SJSA1 (cell line): ENCODE measurements at places on chromosomes 16 and 17.

GRCh38 chr17:62722625-62723024, 85.5 kb downstream of the MARCHF10 start:
- peaks cover 7% of the 10 kb centered on the region for H3K4me1 ChIP-seq
- H3K4me3 ChIP-seq, result no peak overlapping the region
- H3K27me3 ChIP-seq, result no peaks in the 10 kb centered on the region
- no peaks in the 10 kb centered on the region for H3K36me3 ChIP-seq

DNA sequence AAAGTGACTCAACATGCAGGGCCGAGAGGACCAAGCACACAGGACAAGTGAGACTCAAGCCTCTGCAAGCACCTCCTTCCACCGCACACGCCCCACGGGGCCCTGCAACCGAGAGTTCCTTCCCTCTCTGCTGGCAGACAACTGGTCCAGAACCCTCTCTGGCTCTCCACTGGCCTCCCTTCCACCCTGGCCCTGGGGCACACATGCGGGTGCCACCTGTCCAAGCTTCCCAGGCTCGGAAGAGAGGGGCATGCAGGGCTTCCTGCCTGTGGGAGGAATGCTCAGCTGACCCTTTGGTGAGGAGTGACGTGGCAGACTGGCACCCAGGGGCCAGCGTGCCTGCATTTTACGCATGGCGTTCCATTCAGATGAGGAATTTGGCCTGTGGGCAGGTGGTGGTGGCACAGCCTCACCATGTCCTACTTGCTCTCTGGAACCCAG, 59.8 kb downstream of the PIPOX start:
- peaks cover 3% of the 10 kb centered on the region; the same call in 1 of the 2 replicates for H3K36me3 ChIP-seq
- no peaks in the 10 kb centered on the region for H3K4me1 ChIP-seq
- H3K4me3 ChIP-seq, result no peak overlapping the region
- no peak overlapping the region for H3K27ac ChIP-seq
- DNase-seq, result no peak

GRCh38 chr16:23164736-23165135, 15.5 kb upstream of the USP31 start:
- H3K4me1 ChIP-seq, result no peaks in the 10 kb centered on the region
- peaks cover 7% of the 10 kb centered on the region for H3K27me3 ChIP-seq
- no peaks in the 10 kb centered on the region for H3K36me3 ChIP-seq
- H3K27ac ChIP-seq, result no peak overlapping the region
- no peak for DNase-seq
- H3K4me3 ChIP-seq, result no peak overlapping the region

DNA sequence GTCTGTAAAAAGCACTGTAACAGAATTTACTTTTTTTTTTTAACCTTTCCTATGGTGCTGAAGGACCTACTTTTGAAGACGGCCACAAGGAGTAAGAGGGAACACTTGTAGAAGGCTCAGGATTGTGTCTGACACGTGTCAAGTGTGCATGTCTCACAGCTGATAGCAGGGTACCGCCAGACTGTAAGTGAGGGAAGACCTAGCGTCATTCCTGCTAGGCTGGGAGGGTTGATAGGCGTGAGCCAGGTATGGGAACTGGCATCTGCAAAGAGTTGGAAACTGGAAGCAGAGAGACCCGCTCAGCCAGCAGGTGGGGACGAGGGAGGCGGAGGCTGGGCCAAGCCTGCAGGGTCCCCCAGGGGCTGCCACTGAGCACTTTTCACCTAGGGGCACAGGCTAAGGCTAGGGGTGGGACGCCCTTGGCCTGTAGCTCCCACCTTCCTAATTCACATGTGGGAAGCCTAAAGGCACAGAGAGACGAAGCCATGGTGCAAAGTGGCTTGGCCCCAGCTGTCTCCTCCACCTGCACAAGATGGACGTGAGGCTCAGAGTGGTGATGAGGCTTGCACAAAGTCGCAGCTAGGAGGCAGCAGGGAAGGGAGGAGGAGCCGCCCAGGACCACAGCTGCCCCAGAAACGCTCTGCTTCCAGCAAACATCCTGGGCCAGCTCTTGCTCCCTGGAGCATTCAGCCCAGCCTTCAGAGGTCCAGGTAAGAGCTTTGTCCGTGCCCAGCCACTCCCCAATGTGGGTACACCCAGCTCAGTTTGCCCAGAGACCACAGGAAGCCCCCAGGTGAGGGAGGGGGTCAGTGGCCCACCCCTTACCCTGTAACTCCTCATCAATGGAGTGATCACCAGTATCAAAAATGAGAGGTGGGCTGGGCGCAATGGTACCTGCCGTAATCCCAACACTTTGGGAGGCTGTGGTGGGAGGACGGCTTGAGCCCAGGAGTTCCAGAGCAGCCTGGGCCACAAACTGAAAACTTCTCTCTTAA, 18.9 kb downstream of the VASN start:
- H3K4me1 ChIP-seq, result peaks cover 79% of the 10 kb centered on the region
- no peak overlapping the region for H3K4me3 ChIP-seq
- H3K27me3 ChIP-seq, result no peaks in the 10 kb centered on the region

DNA sequence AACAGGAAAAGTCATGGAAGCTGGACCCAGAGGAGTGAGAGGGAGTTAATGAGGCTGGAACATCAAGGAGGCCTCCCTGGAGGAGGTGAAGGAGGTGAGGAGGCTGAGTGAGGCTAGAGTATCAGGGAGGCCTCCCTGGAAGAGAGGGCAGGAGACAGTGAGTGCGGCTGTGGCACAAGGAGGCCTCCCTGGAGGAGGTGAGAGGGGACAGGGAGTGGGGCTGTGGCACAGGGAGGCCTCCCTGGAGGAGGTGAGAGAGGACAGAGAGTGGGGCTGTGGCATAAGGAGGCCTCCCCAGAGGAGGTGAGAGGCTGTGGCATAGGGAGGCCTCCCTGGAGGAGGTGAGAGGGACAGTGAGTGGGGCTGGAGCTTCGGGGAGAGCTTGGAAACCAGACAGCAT, 5.5 kb downstream of the CAMKK1 start:
- no peak overlapping the region for H3K4me3 ChIP-seq
- peaks cover 45% of the 10 kb centered on the region for H3K36me3 ChIP-seq
- H3K27me3 ChIP-seq, result no peaks in the 10 kb centered on the region
- H3K27ac ChIP-seq, result no peak overlapping the region
- DNase-seq, result no peak

GRCh38 chr17:351449-351738, 1.2 kb downstream of the RPH3AL start:
- H3K27me3 ChIP-seq, result no peaks in the 10 kb centered on the region
- no peaks in the 10 kb centered on the region for H3K36me3 ChIP-seq
- no peaks in the 10 kb centered on the region for H3K4me1 ChIP-seq
- no peak for DNase-seq

GRCh38 chr17:75260641-75261335, 618 bp downstream of the GGA3 start:
- peaks cover 51% of the 10 kb centered on the region for H3K36me3 ChIP-seq
- no peak for DNase-seq
- H3K27ac ChIP-seq, result peak overlapping the region; percentile 98
- peak overlapping the region; percentile 85 for H3K4me3 ChIP-seq
- H3K4me1 ChIP-seq, result peaks cover 17% of the 10 kb centered on the region

- no peaks in the 10 kb centered on the region for H3K27me3 ChIP-seq
- no peaks in the 10 kb centered on the region for H3K4me1 ChIP-seq
- no peak overlapping the region for H3K27ac ChIP-seq
- no peaks in the 10 kb centered on the region for H3K36me3 ChIP-seq
- no peak for DNase-seq
- H3K4me3 ChIP-seq, result no peak overlapping the region
Observed at GRCh38 chr17:71163121-71163812, 957.6 kb upstream of the SOX9 start.

- H3K4me1 ChIP-seq, result no peaks in the 10 kb centered on the region
- no peaks in the 10 kb centered on the region for H3K27me3 ChIP-seq
- H3K4me3 ChIP-seq, result no peak overlapping the region
- H3K36me3 ChIP-seq, result no peaks in the 10 kb centered on the region
- no peak overlapping the region for H3K27ac ChIP-seq
- DNase-seq, result peak; percentile 33
Observed at GRCh38 chr17:64938925-64939474, 19.7 kb upstream of the LRRC37A3 start.

- H3K27me3 ChIP-seq, result no peaks in the 10 kb centered on the region
- no peaks in the 10 kb centered on the region for H3K36me3 ChIP-seq
- H3K4me1 ChIP-seq, result no peaks in the 10 kb centered on the region
- no peak overlapping the region for H3K4me3 ChIP-seq
- H3K27ac ChIP-seq, result no peak overlapping the region
- no peak for DNase-seq
Observed at GRCh38 chr16:17211797-17212196, 259.0 kb downstream of the XYLT1 start.

DNA sequence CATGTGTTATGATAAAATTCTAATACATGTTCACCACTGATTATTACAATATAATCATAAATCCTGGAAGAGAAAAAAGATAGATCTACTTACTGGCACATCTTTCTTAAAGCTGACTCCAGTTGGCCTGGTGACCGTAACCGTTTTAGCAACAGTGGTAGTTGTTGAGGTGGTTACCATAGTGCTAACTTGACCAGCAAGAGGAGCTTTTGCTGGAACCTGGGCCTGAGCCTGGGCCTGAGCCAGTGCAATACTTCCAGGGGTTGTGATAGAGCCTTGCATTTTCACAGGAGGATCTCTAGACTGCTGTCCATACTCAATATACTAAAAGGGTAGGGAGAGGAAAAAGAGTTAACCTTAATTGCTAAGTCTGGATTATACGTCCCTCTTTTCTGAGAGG, 36.2 kb downstream of the SETD6 start:
- H3K27me3 ChIP-seq, result no peaks in the 10 kb centered on the region
- no peak for DNase-seq
- H3K36me3 ChIP-seq, result peaks cover 96% of the 10 kb centered on the region
- no peak overlapping the region for H3K4me3 ChIP-seq
- no peak overlapping the region for H3K27ac ChIP-seq

DNA sequence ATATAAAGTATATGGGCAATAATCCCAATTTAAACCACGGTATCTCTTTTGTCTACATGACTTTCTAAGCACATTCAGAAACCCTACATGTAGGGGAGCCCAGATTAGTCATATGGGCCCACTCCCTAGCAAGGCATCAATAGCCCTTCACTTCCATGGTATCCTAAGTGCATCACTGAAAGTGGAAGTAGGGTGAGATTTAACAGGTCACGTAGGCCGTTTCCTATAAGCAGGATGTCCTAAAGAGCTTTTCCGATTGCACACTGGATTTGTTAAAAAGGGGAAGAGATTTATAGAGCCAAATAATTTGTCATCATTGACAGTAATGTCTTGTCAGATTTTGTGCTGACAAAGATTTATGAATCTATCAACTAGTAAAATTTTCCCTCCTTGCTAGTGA, 39.0 kb downstream of the CA4 start:
- no peak for DNase-seq
- H3K36me3 ChIP-seq, result peaks cover 47% of the 10 kb centered on the region
- no peaks in the 10 kb centered on the region for H3K27me3 ChIP-seq
- no peak overlapping the region for H3K27ac ChIP-seq

- H3K4me3 ChIP-seq, result peak within 1 kb of the TSS; percentile 90
- H3K27ac ChIP-seq, result peak within 1 kb of the TSS; percentile 67
- H3K27me3 ChIP-seq, result no peaks in the 10 kb centered on the region
- H3K36me3 ChIP-seq, result peaks cover 63% of the 10 kb centered on the region
Observed at GRCh38 chr17:75896415-75897159, at the start of gene TRIM65. Gene TRIM65, minus strand, starts transcription at chr17:75896951. Its CDS starts 14 bp downstream, at chr17:75896937.

GRCh38 chr17:17934806-17935205, 37.4 kb downstream of the TOM1L2 start:
- H3K36me3 ChIP-seq, result no peaks in the 10 kb centered on the region
- peak overlapping the region; percentile 68 for H3K27ac ChIP-seq
- no peak for DNase-seq
- peaks cover 77% of the 10 kb centered on the region for H3K4me1 ChIP-seq

DNA sequence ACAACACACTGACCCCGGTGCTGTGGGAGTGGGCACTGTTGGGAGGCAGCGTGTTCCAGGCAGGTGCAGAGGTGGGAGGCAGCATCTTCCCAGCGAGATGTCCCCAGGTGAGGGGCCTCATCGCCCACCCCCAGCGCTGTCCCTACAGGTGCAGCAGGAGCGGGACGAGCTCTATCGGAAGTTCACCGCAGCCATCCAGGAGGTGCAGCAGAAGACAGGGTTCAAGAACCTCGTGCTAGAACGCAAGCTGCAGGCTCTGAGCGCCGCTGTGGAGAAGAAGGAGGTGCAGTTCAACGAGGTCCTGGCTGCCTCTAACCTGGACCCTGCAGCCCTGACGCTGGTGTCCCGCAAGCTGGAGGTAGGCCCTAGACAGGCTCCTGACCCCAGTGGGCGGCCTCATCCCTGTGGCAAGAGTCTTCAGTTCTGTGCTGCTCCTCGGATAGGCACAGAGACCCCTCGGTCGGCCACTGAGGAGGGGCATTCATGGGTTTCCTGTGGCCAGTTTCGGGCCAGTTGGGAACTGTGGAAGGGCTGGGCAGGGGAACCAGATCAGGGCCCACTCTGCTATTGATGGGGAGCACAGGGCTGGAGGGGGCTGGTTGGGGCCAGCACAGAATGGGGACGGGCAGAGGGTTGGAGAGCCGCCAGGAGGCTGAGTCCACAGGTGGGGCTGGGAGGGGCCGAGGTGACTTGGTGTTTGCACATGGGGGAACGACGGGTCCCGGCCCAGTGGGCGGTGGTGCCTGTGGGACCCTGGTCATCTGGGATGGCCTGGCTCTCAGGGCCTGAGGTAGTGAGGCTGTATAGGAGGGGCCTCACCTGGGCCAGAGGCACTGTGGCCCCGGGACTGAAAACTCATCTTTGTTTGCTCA, 21.1 kb upstream of the DBNDD1 start:
- H3K27ac ChIP-seq, result no peak overlapping the region
- peaks cover 6% of the 10 kb centered on the region; the same call in 1 of the 2 replicates for H3K4me1 ChIP-seq
- H3K36me3 ChIP-seq, result peaks cover 35% of the 10 kb centered on the region
- no peaks in the 10 kb centered on the region for H3K27me3 ChIP-seq
- no peak for DNase-seq

- DNase-seq, result no peak
- H3K27me3 ChIP-seq, result no peaks in the 10 kb centered on the region
- H3K4me1 ChIP-seq, result peaks cover 26% of the 10 kb centered on the region
- peak overlapping the region; percentile 65 for H3K4me3 ChIP-seq
Observed at GRCh38 chr16:635573-636205, 416 bp downstream of the METTL26 start.

DNA sequence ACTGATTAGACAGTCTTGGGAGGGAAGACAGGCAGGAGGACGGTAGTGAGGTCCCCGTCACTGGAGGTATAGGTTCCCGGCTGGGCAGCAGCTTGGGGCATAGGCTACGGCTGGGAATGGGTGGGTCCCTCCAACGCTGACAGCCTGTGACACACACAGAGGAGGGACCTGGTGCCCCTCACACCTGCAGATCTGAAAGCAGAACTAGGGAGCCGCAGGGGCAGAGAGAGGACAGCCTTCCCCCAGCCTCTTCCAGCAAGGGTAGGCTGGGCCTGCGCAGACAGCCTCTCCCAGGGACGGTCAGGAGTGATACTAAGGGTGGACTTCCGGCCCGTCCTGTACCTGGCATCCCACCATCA, 2.0 kb downstream of the P2RX1 start:
- DNase-seq, result no peak
- H3K27me3 ChIP-seq, result no peaks in the 10 kb centered on the region
- no peak overlapping the region for H3K27ac ChIP-seq
- no peak overlapping the region for H3K4me3 ChIP-seq

GRCh38 chr16:88983771-88984687, 7.0 kb upstream of the CBFA2T3 start:
- H3K36me3 ChIP-seq, result no peaks in the 10 kb centered on the region
- H3K4me3 ChIP-seq, result no peak overlapping the region
- H3K4me1 ChIP-seq, result no peaks in the 10 kb centered on the region
- no peak for DNase-seq
- no peak overlapping the region for H3K27ac ChIP-seq
- peaks cover 59% of the 10 kb centered on the region for H3K27me3 ChIP-seq

GRCh38 chr16:84266451-84266850, 26.6 kb upstream of the KCNG4 start:
- H3K27me3 ChIP-seq, result no peaks in the 10 kb centered on the region
- no peaks in the 10 kb centered on the region for H3K36me3 ChIP-seq
- no peak overlapping the region for H3K4me3 ChIP-seq
- DNase-seq, result peak; percentile 34
- H3K27ac ChIP-seq, result no peak overlapping the region
